ENCODE measurements at places on chromosomes 16 and 17.
A peak's percentile ranks its signal among the peaks of the same experiment; 100 is the strongest.

- peak; percentile 67 for DNase-seq
These were observed 87.7 kb downstream of the C16orf95 start for GRCh38 chr16:87229230-87230188.

GRCh38 chr17:37746617-37747016 is 1.8 kb upstream of the HNF1B start:
- no peak for DNase-seq

DNA sequence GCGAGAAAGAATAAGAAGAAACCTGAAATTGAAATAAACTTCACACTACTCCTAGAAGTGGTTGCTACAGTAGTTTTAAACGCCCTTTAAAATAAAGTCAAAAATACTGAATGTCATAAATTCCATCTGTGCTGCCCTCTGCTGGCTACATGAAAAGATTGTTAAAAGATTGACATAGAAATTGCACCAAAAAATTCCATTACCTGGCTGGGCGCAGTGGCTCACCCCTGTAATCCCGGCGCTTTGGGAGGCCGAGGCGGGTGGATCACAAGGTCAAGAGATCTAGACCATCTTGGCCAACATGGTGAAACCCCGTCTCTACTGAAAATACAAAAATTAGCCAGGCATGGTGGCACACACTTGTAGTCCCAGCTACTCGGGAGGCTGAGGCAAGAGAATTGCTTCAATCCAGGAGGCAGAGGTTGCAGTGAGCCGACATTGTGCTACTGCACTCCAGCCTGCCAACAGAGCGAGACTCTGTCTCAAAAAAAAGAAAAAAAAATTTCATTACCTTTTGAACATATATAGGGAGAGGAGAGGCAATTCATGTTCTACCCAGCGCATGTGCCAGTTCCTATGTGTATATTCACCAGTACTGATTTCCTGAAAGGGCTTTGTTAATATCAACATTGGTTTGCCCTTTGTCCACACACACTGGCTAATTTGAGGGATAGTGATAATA is 36.5 kb downstream of the CYTH1 start:
- DNase-seq: peak; percentile 40

- no peak for DNase-seq
These were observed 4.0 kb downstream of the GLOD4 start for GRCh38 chr17:778096-778495.

- DNase-seq: peak; percentile 24
These were observed 31.2 kb downstream of the NFATC3 start for GRCh38 chr16:68116256-68116867.

Measured in astrocyte of the spinal cord (primary cell).